Activated naive CD8-positive, alpha-beta T cell treated with anti-CD3 and anti-CD28 coated beads, Interleukin-2, amount 10 ng/mL, durations not matched to agents 7 days and 5 days (primary cell): ENCODE measurements at places on chromosomes 11 and 22.

DNA sequence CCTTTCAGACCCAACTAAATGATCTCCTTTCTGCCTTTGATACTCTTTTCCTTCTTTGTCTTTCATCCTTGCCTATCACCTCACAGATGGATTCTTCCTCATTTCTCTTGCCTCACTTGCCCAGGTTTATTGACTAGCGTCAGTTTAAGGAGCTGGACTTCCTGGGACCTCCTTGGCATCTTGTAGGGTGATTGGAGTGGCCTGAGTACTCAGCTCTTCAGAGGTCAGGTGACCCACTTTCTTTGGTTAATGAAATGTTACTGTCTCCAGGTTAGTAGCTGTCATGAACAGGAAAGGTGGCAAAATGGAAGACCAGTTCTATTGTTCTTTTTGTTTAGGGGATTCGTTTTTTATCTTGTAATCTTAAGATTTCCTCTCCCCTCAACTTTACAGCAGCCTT, 4.6 kb upstream of the BACE1-AS start:
- DNase-seq = no peak

GRCh38 chr22:29831186-29831921, 6.7 kb downstream of the ASCC2 start:
- no peak for DNase-seq

DNA sequence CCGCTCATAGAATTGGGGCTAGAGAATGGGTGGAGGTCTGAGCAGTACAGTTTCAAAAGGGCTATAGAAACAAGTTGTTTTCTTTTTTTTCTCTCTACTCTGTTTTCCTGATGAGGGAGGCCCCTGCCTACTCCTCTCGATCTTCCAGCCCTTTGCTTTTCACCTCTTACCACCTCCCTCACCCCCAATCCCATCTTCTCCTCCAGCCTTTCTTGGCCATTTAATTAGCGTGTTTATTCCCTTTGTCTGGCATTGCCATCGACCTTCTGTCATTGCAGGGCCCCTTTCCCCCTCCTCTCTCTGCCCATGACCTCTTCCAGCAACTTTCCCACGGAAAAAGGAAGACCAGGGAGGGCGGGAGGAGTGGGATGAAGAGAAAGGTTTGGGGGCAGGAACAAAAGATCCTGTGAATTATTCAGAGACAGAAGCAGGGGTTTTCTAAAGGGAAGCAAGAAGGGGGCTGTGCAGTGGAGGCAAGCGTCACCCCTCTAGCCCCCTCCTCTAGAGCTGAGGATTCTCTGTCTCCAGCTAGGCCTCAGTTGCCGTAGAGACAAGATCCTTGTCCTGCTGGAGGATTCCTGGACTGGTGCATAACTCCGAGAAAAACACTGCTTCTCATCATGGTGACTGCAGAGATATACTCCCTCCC, 12.9 kb downstream of the DTX4 start:
- DNase-seq = no peak

DNA sequence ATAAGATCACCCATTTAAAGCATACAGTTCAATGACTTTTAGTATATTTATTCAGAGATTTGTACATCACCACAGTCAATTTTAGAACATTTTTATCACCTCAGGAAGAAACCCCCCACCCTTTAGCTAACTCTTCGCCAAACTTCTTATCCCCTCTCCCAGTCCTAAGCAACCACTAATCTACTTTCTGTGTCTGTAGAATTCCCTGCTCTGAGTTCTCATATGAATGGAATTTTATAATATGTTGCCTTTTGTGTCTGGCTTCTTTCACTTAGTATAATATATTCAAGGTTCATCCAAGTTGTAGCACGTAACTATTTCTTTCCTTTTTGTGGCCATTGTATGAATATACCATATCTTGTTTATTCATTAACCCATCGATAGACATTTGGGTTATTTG, 3.6 kb downstream of the ANKRD13D start:
- no peak for DNase-seq

DNA sequence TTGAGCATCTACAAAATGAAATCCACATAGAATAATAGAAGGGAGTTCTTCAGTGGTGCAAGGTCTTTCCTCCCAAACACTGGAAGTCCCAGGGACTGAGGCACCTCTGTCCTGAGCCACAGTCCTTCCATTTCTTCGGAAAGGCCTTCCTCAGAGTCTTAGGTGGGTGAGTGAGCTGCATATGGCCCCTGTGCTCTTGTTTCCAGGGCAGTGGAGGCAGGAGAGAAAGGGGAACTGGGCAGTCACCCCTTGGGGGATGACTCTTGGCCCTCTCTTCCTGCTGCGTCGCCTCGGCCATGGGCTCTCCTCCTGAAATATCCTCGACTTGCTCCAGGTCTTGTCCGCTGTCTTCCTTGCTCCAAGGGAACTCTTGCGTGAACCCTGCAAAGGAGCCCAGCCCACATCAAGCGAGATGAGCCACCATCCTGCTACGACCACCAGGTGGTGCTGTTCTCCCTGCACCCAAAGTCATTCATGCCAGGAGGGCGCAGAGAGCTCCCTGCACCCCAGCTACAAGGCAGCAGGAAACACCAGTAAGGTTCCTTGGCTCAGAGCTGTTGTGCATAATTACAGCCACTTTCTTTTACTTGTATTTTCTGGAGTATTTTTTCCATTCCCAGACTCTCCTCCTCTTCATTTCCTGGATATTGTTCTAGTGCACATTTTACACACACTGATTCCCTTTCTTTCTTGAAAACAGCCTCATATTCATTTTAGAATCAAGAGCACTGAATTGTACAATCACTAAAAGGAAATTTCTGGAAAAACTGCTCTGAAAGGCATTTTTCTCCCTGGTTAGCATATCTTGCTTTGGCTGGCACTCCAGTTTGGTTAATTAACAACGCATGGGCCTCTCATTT, 397.8 kb downstream of the OPCML start:
- DNase-seq = peak; percentile 52

DNA sequence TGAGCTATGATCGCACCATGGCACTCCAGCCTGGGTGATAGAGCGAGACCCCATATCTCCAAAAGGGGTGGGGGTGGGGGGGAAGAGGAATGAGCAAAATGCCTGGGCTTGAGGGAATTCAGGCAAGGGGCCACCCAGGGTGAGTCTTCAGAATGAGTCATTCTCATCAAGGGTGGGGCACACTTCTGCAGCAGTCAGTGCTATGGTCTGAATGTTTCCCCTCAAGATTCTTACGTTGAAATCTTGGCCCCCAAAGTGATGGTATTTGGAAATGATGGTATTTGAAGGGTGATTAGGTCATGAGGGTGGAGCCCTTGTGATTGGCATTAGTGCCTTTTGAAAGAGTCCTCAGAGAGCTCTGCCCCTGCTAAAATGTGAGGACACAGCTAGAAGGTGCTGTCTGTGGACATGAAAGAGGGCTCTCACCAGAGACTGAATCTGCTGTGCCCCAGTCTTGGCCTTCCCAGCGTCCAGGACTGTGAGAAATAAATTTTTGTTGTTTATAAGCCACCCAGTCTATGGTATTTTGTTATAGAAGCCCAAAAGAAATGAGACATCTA, 86.4 kb upstream of the THY1 start:
- no peak for DNase-seq

DNA sequence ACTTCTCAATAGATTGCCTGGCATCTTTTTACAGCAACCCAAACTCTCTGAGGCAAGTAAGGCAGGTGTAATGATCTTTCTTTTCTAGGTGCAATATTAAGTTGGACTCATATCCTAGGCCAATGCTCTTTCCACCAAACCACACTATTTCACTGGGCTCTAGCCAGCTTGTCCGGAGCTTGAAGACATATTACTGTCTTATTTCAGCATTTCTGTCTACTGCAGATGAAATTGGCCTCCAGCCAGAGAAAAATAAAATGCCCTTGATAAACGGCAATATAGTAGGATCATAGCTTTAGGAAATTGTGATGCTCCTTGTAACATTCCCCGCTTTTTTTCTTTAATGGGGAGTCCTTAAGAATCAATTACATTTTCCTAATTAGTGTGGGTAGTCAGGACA, 48.1 kb downstream of the SPON1 start:
- no peak for DNase-seq

DNA sequence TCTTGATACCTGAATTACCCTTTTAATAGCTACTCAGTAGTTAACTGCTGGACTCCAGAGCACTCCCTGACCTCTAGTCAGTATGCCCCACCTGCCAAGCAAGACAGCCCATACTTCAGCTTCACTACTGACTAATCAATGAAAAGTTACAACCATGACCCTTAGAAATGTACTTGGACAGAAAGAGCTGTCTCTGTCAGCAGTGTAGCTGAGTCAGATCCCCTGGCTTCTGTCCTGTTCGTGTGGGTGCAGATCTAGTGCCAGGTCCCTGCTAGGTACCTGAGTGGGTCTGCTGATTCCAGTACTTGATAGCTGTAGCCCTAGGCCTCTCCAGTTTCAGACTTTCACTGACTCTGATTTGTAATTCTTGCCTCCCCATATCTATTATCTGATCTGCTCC, 265.8 kb upstream of the POU2AF2 start:
- no peak for DNase-seq

DNA sequence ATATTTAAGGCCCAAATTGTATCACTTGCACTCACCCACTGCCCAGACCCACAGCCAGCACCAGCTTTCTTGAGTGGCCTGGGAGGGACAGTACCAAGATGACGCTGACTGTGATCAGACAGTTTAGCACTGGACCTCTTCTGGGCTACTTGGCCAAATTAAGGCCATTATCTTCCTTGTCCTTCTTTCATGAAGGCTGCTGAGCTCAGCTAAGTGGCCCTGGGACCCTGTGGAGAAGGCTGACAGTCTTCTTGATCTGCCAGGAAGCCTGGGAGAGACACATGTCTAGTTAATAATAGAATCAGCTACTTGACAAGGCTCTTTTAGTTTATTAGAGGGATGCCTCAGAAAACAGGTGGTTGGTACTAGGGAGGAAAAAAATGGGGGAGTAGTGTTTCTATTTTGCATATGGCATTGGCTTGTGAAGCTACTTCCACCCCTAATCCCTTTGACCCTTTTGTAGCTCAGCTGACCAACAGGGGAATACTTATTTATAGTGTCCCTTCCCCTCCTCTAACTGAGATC, 127.9 kb upstream of the NTM start:
- DNase-seq = no peak

- DNase-seq = no peak
Measured at GRCh38 chr22:48331266-48331665, 1496.4 kb downstream of the BRD1 start.

DNA sequence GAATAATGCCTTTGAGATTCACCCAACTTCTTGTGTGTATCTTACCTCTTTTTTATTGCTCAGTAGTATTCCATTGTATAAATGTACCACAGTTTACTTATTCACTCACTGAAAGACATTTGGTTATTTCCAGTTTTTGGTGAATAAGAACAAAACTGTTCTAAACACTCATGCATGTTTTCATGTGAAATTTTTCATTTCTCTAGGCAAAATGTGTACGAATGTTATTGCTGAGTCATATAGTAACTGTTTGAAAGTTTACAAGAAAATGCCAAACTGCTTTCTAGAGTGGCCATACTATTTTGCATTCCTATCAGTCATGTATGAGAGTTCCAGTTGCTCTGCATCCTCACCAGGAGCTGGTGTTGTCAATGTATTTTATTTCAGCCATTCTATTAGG, 8.8 kb upstream of the EMSY start:
- no peak for DNase-seq

DNA sequence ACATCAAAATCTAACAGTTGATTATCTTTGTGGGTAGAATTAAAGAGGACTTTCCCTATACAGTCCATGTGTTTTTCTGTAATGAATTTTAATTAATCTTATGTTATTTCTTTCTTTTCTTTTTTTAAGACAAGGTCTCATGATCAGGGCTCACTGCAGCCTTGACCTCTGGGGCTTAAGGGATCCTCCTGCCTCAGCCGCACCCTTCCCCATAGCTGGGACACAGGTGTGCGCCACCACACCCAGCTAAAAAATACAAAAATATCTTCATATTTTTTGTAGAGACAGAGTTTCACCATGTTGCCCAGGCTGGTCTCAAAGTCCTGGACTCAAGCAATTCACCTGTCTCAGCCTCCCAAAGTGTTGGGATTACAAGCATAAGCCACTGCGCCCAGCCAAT, 7.7 kb downstream of the RAB30 start:
- no peak for DNase-seq

GRCh38 chr11:44264761-44265160, 45.2 kb downstream of the ALX4 start:
- no peak for DNase-seq
